Activated CD8-positive, alpha-beta T cell treated with anti-CD3 and anti-CD28 coated beads for 36 hours (primary cell): ENCODE measurements at places on chromosomes 6 and 20. TPM values are rescaled to one million over a fixed set of nuclear protein-coding genes. Genes with fewer than 3 reads are reported as not detected.

GRCh38 chr6:6331946-6332601, 11.6 kb upstream of the F13A1 start:
- H3K4me1 ChIP-seq, result peaks cover 6% of the 10 kb centered on the region
- no peak for DNase-seq
- no peak overlapping the region for H3K4me3 ChIP-seq

DNA sequence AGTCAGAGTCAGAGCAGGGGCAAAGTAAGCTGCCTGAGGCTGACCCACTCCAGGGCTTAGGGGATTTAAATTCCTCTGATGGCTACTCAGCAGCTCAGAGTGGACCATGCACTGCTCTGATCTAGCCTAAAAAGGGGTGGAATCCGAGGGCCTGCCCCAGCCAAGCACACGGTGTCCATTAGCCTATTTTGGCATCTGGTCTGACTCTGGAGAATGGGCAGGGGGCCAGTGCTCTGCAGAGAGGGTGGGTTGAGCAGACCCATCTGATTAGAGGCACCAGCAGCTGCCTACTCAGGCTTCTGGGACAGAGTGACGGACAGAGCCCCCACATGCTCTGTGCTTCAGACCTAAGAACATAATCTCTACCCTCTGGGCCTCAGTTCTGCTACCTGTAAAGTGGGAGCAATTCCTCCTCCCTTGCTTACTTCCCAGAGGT, 25.9 kb upstream of the TGM2 start:
- peaks cover 8% of the 10 kb centered on the region for H3K27me3 ChIP-seq
- no peaks in the 10 kb centered on the region for H3K36me3 ChIP-seq
- no peak overlapping the region for H3K4me3 ChIP-seq
- H3K4me1 ChIP-seq, result no peaks in the 10 kb centered on the region
- H3K27ac ChIP-seq, result no peak overlapping the region

GRCh38 chr6:139150920-139151319, 16.0 kb downstream of the HECA start:
- no peaks in the 10 kb centered on the region for H3K27me3 ChIP-seq
- peaks cover 24% of the 10 kb centered on the region for H3K36me3 ChIP-seq
- H3K27ac ChIP-seq, result peak overlapping the region; percentile 95

- H3K27me3 ChIP-seq, result no peaks in the 10 kb centered on the region
- no peaks in the 10 kb centered on the region for H3K4me1 ChIP-seq
- no peak overlapping the region for H3K4me3 ChIP-seq
- no peaks in the 10 kb centered on the region for H3K36me3 ChIP-seq
- no peak for DNase-seq
Observed at GRCh38 chr20:51826372-51826771, 24.1 kb upstream of the SALL4 start.

TCF15 gene
- total RNA-seq, result 0.23 TPM

DNA sequence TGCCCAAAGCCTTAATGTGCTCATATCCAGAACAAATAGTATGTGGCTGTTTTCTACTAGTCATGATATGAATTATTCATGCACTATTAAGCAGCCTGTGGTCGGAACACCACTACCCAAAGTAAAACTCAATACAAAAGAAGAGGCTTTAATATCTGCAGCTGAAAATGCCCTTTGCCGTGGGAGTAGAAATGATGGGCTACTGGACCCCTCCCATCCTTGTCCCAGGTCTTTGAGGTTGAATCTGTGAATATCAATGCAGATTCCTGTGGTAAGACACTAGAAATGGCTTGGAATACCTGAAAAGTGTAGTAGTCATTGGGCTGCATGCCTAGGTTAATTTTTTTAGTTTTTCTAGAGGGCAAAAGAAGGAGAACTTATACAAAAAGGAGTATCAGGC, 303.7 kb downstream of the TBC1D7 start:
- H3K4me1 ChIP-seq, result no peaks in the 10 kb centered on the region
- H3K27me3 ChIP-seq, result peaks cover 11% of the 10 kb centered on the region
- no peak overlapping the region for H3K4me3 ChIP-seq
- no peak overlapping the region for H3K27ac ChIP-seq

DNA sequence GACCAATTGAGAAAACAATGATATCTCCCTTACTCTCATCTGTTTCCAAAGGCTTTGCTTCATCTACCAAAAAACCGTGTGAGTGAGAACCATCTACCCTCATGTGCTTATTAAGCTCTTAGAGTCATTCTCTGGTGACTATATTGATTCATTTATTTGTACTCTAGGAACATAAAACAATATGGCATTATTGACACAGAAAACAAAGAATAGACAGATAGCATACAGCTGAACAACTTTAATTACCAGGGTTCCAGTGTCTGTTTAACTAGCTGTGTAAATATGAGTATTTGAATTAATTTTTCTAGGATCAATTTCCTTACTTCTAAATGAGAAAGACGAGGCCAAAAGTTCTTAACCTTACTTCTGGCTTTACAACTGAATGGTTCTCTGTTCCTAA, 31.3 kb upstream of the HEY2 start:
- no peaks in the 10 kb centered on the region for H3K36me3 ChIP-seq
- H3K4me1 ChIP-seq, result peaks cover 11% of the 10 kb centered on the region
- H3K27me3 ChIP-seq, result peaks cover 15% of the 10 kb centered on the region
- DNase-seq, result no peak

DNA sequence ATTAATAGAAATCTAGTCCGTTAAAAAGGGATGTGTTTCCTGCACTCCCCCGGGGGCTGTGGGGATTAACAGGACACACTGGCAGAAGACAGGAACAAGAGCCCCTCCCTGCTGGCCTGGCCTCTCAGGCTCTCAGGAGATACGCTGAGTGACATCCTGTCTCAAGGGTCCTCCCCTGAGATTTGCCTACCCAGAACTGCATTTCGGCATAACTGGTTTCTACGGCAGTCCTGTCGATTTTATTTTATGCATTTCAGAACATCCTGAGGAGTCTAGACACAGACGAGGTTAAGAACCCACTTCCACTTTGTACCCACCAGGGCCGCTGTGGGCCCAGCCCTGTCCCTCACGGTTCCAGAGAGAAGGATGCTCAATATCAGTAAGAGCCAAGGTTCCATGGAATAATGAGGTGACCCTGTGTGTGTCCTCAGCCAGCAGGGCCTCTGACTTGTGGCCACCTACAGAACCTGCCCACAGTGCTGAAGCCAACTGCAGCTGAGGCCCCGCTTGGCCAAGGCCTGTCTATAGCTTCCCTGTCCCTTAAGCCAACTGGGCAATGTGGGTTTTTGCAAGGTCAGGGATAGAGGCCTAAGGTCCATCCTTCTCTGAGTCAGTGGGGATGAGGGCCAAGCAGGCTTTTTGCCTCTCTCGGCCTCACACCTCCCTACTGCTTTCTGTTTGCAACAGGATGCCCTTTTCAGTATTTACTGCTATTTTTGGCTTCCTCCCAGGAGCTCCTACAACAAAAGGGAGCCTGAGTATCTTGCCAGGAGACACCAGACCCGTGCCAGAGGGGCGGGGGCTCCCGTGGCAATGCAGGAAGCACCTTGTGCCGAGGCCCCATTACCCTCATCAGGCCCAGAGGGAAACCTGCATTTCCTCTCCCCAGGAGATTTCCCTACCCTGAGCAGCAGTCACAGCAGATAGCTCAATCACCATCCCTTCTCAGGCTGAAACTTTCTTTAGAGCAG, 14.7 kb downstream of the UQCC2 start:
- H3K4me3 ChIP-seq, result no peak overlapping the region
- peak overlapping the region; percentile 88 for H3K27ac ChIP-seq
- H3K27me3 ChIP-seq, result no peaks in the 10 kb centered on the region
- H3K36me3 ChIP-seq, result peaks cover 66% of the 10 kb centered on the region
- H3K4me1 ChIP-seq, result peaks cover 69% of the 10 kb centered on the region

DNA sequence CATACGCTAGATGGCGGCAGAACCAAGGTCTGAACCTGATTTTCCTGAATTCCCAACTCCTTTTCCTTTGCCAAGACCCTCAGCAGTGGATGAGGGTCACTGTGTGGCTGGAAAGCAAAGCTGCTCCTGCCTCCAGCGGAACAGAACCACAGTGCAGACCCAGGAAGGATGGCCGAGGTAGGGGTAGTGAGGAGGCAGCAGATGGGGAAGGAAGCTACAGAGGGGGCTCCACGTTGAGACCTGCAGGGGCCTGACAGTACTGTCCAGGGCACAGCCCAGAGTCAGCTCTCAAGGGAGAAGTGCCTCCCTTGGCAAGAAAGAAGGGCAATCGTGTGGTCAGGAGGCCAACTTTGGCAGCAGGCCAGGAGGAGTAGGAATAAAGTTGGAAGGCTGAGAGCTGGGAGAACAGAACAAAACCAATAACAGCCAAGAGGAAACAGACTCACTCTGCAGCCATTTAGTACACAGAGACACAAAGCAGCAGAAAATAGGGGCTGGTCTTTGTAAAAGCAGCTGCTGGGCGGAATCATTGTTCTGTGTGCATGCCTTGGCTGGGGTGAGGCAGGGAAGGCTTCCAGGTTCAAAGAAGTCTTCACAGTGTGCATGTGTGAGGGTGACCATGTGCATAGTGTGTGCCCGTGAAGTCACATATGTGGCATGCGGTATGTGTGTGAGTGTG, 3.1 kb downstream of the GABRR2 start:
- H3K27ac ChIP-seq, result no peak overlapping the region
- DNase-seq, result no peak
- no peaks in the 10 kb centered on the region for H3K4me1 ChIP-seq

DNAH8 gene
- not detected for total RNA-seq

REPS1 gene
- total RNA-seq, result 44.9 TPM

GRCh38 chr6:114588726-114589125, 245.9 kb upstream of the HS3ST5 start:
- H3K27me3 ChIP-seq, result no peaks in the 10 kb centered on the region
- no peaks in the 10 kb centered on the region for H3K36me3 ChIP-seq
- H3K4me1 ChIP-seq, result no peaks in the 10 kb centered on the region
- DNase-seq, result no peak

SOBP gene
- 0.77 TPM for total RNA-seq

GRCh38 chr6:28863604-28864325, 60.0 kb downstream of the TRIM27 start:
- peaks cover 10% of the 10 kb centered on the region for H3K36me3 ChIP-seq
- peak; percentile 89 for DNase-seq
- peaks cover 30% of the 10 kb centered on the region for H3K4me1 ChIP-seq

DNA sequence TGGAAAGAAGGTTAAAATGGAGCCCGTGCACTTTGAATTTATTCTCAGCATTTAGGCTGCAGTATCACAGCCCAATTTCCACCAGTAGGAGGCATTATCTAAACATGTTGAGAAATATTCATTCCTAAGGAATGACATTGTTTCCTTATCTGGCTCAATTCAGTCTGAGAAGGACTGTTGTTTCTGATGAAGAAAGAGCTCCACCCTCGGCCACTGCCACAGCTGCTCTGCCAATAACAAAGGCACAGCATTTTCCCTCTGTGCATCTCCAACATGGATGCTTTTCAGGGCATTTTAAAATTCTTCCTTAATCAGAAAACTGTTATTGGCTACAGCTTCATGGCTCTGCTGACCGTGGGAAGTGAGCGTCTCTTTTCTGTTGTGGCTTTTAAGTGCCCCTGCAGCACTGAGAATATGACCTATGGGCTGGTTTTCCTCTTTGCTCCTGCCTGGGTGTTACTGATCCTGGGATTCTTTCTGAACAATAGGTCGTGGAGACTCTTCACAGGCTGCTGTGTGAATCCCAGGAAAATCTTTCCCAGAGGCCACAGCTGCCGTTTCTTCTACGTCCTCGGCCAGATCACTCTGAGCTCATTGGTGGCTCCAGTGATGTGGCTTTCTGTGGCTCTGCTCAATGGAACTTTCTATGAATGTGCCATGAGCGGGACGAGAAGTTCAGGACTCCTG, at the start of gene CALHM5:
Gene CALHM5 (plus strand): TSS at position 216 of the 687 bp plus-strand sequence. CDS start 58 bp downstream, at position 274.
- H3K27me3 ChIP-seq, result peaks cover 2% of the 10 kb centered on the region
- no peaks in the 10 kb centered on the region for H3K4me1 ChIP-seq
- H3K36me3 ChIP-seq, result no peaks in the 10 kb centered on the region
- H3K4me3 ChIP-seq, result no peak within 1 kb of the TSS

DNA sequence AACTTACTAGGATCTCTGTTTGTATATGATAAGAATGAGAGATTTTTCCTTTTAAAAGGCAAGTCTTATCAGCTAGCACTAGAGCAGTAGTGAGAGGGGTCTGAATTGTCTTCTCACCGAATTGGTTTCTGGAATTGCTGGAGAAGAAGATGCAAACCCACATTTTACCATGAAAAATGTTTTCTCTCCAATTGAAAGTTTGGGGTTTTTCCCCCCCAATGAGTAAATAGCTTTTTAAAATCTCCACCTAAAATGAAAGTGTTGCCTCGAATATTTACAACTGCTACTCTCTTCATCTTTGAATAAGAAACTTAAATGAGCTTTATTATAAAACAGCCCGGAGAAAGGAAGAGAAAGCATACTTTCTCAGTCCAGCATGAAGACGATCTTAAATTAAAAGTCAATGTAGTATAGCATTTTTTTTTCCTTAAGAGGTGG, 1.8 kb downstream of the TCF21 start:
- peaks cover 79% of the 10 kb centered on the region for H3K27me3 ChIP-seq
- peak overlapping the region; percentile 55 for H3K4me3 ChIP-seq
- no peaks in the 10 kb centered on the region for H3K36me3 ChIP-seq
- peaks cover 33% of the 10 kb centered on the region for H3K4me1 ChIP-seq
- H3K27ac ChIP-seq, result no peak overlapping the region
- no peak for DNase-seq

EFHC1 gene
- total RNA-seq, result 1.9 TPM

- H3K4me1 ChIP-seq, result peaks cover 2% of the 10 kb centered on the region
- no peaks in the 10 kb centered on the region for H3K36me3 ChIP-seq
- no peak overlapping the region for H3K4me3 ChIP-seq
- no peak overlapping the region for H3K27ac ChIP-seq
- H3K27me3 ChIP-seq, result no peaks in the 10 kb centered on the region
- no peak for DNase-seq
Observed at GRCh38 chr6:53864781-53865180, 70.0 kb downstream of the LRRC1 start.

DNA sequence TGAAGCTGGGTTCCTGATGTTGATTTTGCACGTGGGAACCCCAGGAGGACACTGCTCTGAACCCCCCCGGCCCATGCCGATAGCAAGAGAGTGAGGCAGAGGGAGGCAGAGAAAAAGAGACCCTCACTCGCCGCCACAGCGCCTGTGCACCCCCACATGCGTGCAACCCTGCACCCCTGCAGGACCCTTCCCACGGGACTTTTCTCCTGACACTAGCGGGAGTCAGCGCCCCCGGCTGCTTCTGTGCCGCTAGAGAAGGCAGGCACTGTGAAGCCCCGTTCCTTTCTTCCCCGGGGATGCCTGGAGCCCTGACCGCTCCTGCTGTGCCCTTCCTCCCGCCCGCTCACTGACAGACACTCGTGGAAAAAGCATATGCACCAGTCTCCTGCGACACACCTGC, 67.4 kb downstream of the GMPR start:
- H3K4me1 ChIP-seq, result peaks cover 14% of the 10 kb centered on the region
- H3K36me3 ChIP-seq, result peaks cover 18% of the 10 kb centered on the region
- no peaks in the 10 kb centered on the region for H3K27me3 ChIP-seq
- no peak overlapping the region for H3K27ac ChIP-seq
- DNase-seq, result no peak

TMEM244 gene
- total RNA-seq, result not detected

DYNLT2 gene
- 2.4 TPM for total RNA-seq

GRCh38 chr6:151014404-151015100, 149.1 kb downstream of the MTHFD1L start:
- DNase-seq, result peak; percentile 67
- H3K27me3 ChIP-seq, result no peaks in the 10 kb centered on the region
- no peak overlapping the region for H3K27ac ChIP-seq
- H3K36me3 ChIP-seq, result peaks cover 49% of the 10 kb centered on the region
- no peak overlapping the region for H3K4me3 ChIP-seq

GRCh38 chr6:133701633-133702331, 187.1 kb upstream of the TCF21 start:
- H3K27ac ChIP-seq, result no peak overlapping the region
- no peaks in the 10 kb centered on the region for H3K4me1 ChIP-seq
- no peaks in the 10 kb centered on the region for H3K36me3 ChIP-seq
- DNase-seq, result no peak
- H3K27me3 ChIP-seq, result peaks cover 9% of the 10 kb centered on the region

GRCh38 chr6:125197795-125198269, 44.3 kb downstream of the TPD52L1 start:
- no peak for DNase-seq
- no peaks in the 10 kb centered on the region for H3K27me3 ChIP-seq
- no peak overlapping the region for H3K27ac ChIP-seq

GRCh38 chr6:161210857-161211256, 63.0 kb downstream of the AGPAT4 start:
- H3K4me3 ChIP-seq, result no peak overlapping the region
- DNase-seq, result no peak

CENPW gene
- total RNA-seq, result 66.5 TPM
